ENCODE measurements at places on chromosomes 1 and 21.

- DNase-seq, result no peak
Observed at GRCh38 chr1:231091415-231091814, 51.4 kb upstream of the FAM89A start.

DNA sequence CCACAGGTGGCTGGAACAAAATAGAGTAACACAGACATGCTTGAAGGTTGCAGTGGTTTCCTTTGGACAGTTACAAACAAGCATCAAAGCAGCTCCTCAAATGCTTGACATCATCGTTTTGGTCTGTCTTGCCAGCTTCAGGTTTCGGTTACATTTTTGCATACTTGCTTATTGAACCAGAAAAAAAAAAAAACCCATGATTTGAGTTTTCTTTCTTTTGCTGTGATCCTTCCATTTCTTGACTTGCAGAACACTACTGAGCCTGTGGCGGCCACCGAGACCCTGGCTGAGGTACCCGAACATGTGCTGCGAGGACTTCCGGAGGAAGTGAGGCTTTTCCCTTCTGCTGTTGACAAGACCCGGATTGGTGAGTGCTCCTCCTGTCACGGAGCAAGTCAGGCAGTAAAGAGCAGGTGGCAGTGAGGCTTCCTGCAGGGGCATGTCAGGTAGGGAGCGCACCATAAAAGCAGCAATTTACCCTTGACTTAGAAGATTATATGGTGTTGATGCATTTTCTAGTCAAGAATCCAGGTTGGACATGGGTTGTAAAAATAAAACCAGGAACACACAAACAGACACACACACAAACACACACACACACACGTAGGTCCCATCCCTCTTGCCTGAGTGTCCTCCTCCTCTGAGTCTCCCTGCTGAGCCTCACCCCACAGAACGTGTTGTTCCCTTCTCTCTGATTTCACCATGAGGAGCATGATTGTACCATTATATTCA is 30.9 kb downstream of the PRDM2 start:
- no peak for DNase-seq

- DNase-seq, result no peak
Observed at GRCh38 chr1:20275319-20275925, 15.3 kb upstream of the VWA5B1 start.

DNA sequence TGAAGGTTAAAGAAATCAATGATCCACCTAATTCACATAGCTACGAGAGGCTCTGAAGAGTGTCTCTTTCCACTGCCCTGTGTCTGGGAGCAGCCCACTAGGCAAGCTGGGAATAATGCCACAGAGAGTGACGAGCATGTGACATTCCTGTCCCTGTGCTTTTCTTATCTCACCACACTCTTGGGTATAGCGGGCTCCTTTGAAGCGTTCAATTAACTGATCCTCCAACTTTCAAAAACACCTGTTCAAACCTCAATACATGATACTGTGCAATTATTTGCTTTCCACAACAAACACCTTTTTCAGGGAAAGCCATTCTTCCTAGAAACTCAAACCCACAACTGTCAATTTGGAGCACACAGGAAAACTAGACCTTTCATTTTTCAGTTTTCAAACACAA is 43.4 kb downstream of the PLPP3 start:
- no peak for DNase-seq

- no peak for DNase-seq
Observed at GRCh38 chr1:241391926-241392710, 35.1 kb upstream of the RGS7 start.

DNA sequence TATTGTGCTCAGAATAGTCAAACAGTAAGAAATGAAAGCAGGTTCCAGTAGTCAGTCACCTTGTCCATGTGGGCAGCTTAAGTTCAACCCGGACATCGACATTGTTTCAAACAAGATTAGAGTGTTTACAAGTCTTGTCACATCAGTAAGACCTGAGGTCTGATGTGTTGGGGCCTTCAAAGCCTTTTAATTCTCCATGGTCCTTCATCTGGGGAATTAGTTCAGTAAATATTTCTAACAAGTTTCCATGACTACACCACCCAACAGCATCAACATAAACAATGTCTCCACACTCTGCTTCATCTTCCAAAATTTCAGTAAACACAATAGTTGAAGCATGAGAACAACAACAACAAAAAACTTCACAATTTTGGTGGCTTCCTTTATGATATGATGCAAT is 15.1 kb upstream of the ADORA1 start:
- no peak for DNase-seq

- DNase-seq, result no peak
Observed at GRCh38 chr1:209249280-209249670, 334.2 kb upstream of the CAMK1G start.

- DNase-seq, result no peak
Observed at GRCh38 chr1:214165850-214166374, 115.0 kb upstream of the SMYD2 start.

- no peak for DNase-seq
Observed at GRCh38 chr1:51341876-51342496, 11.6 kb upstream of the TTC39A start.

GRCh38 chr1:15355968-15356625 is 53.6 kb upstream of the EFHD2 start:
- DNase-seq, result no peak

DNA sequence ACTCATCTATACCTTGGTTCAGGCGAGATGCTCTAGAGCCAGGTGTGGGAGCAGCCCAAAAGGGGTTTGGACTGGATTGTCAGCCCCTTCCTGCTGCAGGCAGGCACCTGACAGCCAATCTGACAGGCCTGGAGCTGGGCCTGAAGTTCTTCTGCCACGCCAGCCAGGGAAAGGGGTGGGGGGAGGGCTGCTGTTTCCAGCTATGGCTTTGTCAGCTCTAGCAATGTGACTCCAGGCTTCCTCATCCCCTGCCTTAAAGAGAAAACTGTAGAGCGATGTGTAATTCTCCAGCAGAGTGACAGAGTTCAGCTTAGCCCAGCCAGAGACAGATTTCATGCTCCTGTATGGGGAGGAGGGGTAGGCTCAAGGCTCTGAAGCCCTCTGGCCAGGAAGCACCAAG is 30.3 kb downstream of the WNT4 start:
- DNase-seq, result no peak

DNA sequence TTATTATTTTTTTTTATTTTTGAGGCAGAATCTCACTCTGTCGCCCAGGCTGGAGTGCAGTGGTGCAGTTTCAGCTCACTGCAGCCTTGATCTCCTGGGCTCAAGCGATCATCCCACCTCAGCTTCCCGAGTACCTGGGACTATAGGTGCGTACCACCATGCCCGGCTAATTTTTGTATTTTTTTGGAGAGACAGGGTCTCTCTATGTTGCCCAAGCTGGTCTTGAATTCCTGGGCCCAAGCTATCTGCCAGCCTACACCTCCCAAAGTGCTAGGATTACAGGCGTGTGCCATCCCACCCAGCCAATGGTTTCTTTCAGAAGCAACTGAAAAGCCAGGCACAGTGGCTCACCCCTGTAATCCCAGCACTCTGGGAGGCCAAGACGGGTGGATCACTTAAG is 2.3 kb downstream of the KRTCAP2 start:
- DNase-seq, result no peak

GRCh38 chr1:235986869-235987268 is 78.0 kb downstream of the NID1 start:
- no peak for DNase-seq

DNA sequence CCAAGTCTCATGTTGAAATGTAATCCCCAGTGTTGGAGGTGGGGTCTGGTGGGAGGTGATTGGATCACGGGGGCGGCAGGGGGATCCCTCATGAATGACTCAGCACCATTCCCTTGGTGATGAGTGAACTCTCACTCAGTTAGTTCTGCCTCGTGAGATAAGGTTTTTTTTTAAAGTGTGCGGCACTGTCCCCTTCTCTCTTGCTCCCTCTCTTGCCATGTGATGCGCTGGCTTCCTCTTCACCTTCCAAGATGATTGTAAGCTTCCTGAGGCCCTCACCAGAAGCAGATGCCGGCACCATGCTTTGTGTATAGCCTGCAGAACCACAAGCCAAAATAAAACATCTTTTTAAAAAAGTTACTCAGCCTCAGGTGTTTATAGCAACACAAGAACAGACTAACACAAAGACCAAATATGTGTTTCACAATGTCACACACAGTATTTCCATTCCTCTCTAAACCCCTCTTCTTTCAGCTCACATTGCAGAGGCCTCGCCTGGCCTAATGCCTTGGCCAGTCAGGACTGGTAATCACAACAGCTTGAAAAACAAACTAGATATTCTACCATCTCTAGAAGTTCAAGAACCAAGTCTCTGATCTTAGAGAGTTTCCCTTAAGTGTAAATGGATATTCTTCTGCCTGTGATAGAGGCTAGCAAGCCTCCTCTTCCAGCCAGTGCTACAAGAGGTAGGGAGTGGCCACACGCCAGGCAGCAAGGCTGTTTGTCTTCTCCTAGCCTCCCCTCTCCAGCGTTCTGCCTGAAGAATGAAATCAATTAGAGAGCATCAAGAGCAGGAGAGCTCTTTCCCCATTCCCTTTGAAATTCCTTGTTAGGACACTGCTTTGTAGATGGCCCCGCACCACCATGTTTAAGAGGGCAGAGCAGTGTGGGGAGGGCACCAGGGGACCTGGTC is 19.6 kb upstream of the RAP1A start:
- DNase-seq, result no peak

DNA sequence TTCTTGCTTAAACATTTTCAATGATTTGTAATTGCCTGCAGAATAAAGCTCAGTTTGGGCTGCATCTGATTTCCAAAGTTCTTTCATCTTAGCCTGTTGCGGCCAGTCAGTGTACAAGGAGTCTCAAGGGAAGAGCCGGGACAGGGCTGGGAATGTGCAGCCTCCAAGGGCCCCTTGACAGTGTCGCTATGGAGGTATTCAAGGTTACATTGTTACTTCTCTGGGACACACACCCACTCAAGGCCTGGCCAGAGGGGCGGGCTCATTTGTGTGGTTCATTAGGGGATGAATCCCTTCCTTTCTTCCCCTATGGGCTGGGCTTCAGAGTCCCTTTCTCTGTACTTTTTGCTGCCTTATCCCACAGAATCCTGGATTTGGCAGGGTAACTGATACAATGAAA is 107.6 kb upstream of the CSF3R start:
- no peak for DNase-seq

GRCh38 chr21:41369105-41369919 is 7.5 kb downstream of the MX2 start:
- DNase-seq, result no peak

- DNase-seq, result no peak
Observed at GRCh38 chr1:89633800-89634625, 1.1 kb downstream of the LRRC8C start.

- no peak for DNase-seq
Observed at GRCh38 chr1:156376958-156377919, 8.2 kb downstream of the RHBG start.

GRCh38 chr1:39438042-39438441 is 53.4 kb upstream of the BMP8A start:
- no peak for DNase-seq

DNA sequence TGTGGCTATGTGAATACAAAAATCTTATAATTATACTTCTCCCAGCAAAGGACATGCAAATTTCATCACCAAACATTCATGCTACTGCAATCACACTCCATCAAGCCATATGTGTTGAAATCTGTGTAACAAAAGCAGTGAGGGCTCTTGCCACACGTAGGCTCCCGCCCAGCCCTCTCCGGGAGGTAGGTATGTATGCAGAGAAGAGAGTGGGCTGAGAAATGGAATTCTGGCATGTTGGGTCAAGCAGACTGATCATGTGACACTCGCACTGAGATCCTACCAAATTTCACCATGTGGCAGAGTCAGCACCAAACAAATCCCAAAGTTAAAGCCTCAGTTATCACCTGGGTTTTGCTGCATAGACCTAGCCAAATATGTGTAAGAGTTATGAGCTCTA is 49.7 kb downstream of the APP start:
- DNase-seq, result no peak

GRCh38 chr21:38956856-38957571 is 151.3 kb downstream of the ETS2 start:
- DNase-seq, result no peak

GRCh38 chr1:59672851-59673572 is 141.7 kb upstream of the HOOK1 start:
- no peak for DNase-seq

DNA sequence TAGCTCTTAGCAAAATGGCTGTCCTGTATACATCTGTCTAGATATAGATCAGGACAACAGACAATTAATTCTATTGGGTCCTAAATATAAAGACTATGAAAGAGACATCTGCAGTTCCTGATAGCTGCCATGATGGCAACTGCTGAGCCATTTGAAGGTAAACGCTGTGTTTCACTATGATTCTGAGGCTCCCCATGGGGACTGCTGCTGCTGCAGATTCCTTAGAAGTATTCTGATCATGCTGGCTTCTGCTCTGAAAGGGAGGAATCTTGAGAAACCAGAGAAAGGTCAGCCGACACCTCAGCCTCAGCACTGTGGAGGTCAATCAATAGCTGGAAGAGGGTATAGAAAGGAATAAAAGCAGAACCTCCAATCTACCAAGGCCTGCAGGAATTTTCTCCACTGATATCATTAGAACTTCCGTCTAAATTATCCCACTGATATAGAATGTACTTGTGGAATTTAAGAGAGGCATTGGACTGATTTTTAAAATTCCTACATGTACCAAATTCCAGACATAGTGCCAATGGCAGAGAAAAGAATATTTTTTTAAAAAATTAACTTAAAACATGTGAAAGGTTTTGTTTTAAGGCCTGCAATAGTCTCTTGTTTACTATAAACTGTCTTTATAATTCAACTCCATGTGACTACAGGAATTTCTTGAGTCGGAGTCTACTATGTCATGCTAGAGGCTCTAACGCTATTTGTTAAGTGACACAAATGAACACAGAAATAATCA is 53.2 kb downstream of the DDAH1 start:
- DNase-seq, result no peak

GRCh38 chr1:234331507-234331906 is 41.7 kb upstream of the COA6 start:
- no peak for DNase-seq

DNA sequence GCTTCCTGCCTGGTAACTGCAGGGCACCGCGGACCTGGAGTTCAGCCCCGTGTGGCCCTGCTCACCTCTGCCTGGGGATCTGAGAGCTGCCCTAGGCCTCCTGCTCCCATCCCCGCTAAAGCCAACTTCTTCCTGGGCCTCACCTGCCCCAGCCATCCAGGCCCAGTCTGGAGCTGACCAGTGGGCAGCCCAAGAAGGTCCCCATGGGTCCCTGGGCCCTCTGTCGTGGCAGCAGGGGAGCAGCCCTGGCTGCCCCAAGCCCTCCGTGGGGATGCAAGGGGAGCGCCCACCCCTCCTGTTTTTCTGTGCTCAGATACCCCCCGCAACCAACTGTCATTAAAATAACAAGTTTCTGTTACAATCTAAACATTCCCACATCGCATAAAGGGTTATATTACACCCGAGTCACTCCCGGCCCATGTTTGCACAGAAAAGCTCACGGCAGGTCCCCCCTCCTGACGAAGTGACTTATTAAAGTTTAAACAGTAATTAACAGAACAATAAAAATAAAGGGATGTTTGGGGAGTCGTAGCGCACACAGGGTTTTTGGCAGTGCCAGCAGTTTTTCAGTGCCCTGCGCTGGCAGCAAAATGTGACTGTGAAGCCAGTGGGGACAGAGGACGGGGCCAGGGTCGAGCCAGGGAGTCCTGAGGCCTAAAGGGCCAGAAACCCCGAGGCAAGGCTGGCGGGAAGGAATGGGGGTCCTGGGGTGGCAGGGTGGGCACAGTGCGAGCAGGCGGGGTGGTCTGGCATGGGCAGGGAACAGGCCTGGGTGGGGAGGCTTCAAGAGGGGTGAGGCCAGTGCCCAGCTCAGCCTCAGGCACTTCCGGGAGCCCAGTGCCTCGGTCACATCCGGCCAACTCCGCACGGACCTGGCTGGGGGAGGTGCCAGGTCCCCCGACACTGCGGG is 121.5 kb downstream of the CASZ1 start:
- no peak for DNase-seq

Data from D721Med (cell line).